ENCODE measurements at places on chromosomes 7 and 10.

GRCh38 chr10:132841615-132841975 is 55.6 kb upstream of the NKX6-2 start:
- no peak for DNase-seq

DNA sequence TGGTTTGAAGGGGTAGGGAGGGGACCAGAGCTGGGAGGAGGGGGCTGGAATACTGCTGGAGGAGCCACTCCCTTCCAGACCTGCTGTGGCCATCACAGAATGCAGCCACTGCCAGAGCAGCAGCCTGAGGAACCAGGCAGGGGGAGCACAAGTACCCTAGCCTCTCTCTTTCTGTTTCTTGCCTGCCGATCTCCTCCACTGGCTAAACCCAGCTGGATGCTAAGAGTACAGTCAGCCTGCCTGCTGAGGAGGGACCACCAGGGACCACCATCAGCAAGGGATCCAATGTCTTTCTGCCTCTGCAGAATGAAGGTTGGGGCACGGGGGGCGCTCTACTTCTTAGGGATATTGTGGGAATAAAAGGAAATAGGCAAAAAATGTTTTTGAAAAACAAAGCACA is 4.7 kb downstream of the BLVRA start:
- no peak for DNase-seq

DNA sequence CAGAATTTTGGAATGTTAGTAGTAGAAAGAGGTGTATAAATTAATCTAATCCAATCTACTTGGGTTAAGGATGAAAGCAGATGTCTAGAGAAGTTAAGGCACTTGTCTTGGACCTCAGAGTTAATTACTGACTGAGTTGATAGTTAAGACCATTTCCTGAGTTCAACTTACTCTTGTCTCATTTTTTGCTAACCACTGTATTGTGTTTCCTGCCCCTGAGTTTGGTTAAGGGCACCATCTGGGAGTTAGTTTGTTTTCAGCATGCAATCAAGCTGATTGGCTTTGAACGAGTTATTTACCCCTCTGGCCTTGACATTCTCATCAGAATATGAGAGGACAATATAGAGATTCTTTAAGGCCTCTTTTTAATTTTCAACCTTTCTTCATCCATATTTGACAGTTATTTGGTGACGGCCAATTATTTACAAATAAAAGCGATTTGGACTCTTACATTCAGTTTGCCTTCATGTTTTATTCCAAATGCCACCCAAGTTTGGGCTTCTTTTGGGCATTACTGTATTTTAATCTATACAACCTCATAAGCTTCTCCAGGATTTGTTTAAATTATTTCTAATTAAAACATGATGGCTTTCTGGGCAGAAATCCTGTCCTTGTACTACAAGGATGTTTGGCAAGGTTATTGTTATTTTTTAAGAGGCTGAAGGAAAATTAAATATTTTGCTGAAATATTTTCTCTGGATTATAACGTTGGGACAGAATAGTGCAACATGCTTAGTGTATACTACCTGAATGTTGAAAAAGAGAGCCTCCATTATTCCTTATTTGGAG is 225.0 kb downstream of the CACNB2 start:
- DNase-seq = no peak

DNA sequence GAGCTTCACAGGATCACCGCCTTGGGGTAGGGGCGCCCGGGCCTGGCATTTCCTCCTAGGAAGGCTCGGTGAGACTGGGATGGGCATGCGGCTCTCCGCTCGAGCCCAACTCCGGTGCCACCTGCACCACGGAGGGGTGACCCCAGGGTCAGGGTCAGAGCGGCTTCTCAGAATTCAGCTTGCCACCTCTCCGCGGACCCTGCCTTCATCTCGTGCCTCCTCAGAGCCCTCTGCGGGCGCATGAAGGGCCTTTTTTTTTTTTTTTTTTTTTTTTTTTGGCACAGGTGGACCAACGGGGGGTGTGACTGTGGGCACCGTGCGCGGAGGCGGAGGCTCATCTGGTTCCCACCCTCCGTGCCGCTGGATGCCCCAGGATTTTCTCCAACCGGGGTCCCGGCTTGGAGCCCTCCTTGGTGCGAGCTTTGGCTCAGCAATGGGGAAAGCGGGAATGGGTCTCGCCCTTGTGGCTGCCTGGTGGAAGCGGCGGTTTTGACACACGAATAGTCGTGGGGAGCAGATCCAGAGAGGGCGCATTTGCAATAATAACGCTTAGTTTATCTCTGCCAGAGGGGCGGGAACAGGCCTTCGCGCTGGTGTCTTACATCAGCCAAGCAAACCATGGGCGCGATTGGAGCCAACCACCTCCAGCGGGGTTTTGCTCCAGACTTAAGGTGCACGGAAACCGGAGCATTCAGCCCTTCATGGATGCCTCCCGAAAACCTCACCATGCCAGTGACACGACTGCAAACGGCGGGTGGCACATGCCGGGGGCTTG is 5.0 kb upstream of the TNRC18 start:
- no peak for DNase-seq

DNA sequence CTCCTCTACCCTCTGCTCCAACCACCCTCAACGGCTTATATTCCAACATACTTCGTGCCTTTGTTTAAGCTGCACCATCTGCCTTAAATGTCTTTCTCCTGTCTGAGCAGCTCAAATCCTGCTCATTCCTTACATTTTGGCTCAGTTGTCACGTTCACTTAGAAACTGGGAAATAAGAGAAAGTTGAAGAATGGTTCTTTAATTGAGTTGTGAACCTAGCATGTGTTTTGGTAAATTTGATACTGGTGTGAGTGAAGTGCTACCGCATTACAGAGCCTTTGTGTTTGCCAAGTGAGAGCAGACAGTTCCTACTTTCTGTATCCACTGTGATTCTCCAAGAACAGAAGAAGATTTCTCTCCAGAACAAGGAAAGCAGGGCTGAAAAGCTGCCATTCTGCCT is 54.3 kb downstream of the EPDR1 start:
- no peak for DNase-seq
